ENCODE measurements at places on chromosomes 12 and 14.

DNA sequence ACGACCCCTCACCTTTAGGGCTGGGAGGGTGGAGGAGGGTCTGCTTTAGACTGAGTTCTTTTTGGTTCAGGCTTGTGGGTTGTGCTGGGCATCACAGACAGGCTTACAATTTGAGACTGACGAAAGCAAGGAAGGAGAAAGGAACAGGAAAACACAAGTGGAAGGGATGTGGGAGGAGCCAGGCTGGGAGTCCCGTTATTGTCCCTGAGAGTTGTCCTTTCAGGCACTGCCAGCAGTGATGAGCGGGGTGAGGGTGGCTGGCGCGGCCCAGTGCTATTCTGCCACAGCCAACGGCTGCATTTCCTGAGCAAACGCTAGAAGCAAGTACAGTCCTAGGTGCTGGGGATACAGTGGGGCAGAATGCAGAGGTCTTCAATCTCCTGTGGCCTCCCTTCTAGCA is 29.2 kb upstream of the TSPAN9 start:
- DNase-seq: no peak

GRCh38 chr12:104677441-104678089 is 220.8 kb downstream of the CHST11 start:
- DNase-seq: no peak

- no peak for DNase-seq
These were observed 304.3 kb downstream of the DIO2 start for GRCh38 chr14:79906994-79907393.

- no peak for DNase-seq
These were observed 4.4 kb downstream of the ZFP36L1 start for GRCh38 chr14:68788275-68788995.

GRCh38 chr14:56487090-56487667 is 92.4 kb upstream of the TMEM260 start:
- no peak for DNase-seq

DNA sequence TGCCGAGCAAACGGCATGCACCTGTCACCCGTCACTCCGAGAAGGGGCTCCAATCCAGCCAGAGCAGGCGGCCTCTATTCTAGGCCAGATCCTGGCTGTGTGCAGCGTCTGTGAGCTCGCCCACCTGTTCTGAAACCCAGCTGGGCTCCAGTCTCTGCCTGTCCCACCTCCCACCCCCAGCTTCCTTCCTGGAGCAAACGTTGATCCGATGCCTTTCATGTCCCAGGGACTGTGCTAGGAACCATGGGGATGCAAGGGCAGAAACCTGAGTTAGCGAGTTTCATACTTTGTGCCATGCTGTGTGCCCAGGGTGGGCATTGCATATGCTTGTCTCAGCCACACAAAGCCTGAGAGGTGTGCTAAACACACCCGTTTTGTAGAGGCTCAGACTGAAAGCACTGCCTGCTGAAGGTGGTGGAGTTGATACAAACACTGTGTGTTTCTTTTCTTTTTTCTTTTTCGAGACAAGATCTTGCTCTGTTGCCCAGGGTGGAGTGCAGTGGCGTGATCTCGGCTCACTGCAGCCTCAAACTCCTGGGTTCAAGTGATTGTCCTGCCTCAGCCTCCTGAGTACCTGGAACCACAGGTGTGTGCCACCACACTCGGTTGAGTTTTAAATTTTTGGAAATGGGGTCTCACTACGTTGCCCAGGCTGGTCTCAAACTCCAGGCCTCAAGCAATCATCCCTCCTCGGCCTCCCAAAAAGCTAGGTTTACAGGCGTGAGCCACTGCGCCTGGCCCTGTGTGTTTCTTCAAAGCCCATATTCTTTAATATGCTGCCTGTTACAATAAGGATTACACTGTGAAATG is 84.1 kb upstream of the MED13L start:
- no peak for DNase-seq

DNA sequence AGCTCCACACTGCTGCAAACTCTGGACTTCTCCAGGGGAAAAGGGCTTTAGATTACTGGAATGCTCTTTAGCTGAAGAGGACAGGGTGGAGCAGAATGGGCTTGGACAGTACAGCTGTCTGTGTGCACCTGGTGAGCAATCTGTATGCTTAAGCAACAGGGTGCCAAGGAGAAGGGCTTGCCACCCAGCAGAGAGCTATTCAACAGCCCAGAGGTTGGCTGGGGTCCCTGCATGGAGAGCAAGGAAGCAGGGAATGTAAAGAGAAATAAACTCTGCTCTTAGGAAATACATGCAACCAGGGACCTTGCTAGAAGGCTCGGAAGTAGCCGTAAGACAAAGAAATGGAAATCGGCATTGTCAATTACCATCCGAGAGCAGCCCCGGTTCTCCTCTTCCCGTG is 53.0 kb upstream of the CORO1C start:
- DNase-seq: no peak

GRCh38 chr12:11904124-11904523 is 166.6 kb upstream of the BCL2L14 start:
- DNase-seq: no peak

- DNase-seq: no peak
These were observed 162.0 kb upstream of the TMCC3 start for GRCh38 chr12:94812345-94812744.

DNA sequence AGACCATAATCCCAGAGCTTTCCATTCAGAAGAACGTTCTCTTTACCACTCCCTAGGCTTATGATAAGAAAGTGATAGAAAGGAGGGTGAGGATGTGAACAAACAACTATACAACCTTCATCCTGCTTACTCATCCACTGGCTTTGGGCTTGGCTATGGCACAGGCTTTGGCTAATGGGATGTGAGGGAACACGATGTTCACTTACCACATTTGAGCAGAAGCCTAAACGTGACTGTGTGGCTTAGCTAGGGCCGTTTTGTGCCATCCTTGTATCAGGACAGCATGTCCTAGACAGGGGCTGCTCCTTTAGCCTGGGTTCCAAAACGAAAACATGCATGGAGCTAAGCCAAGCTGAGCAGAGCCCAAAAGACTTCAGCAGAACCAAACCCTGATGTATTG is 118.6 kb upstream of the CCDC175 start:
- no peak for DNase-seq

GRCh38 chr12:11757095-11757494 is 107.6 kb downstream of the ETV6 start:
- no peak for DNase-seq

GRCh38 chr14:71232506-71232905 is 325.2 kb downstream of the PCNX1 start:
- DNase-seq: no peak

- DNase-seq: no peak
These were observed 72.3 kb downstream of the METTL25 start for GRCh38 chr12:82430541-82431145.

- DNase-seq: no peak
These were observed 2.2 kb upstream of the RPS6KA5 start for GRCh38 chr14:91062600-91062999.

DNA sequence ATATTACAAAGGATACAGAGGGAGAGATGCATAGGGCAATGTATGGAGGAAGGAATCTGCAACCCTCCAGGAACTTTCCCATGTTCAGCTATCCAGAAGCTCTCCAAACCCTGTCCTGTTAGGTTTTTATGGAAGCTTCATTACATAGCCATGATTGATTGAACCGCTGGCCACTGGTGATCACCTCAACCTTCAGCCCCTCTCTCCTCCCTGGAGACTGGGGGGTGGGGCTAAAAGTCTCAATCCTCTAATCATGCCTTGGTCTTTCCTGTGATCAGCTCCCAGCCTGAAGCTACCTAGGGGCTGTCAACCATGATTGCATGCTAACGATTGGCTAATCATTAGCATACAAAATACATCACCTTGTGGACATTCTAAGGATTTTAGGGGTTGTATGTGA is 123.4 kb downstream of the ST8SIA1 start:
- DNase-seq: no peak

GRCh38 chr14:37246427-37246829 is 48.7 kb downstream of the MIPOL1 start:
- DNase-seq: no peak
